ENCODE measurements at places on chromosomes 7 and 10.

DNA sequence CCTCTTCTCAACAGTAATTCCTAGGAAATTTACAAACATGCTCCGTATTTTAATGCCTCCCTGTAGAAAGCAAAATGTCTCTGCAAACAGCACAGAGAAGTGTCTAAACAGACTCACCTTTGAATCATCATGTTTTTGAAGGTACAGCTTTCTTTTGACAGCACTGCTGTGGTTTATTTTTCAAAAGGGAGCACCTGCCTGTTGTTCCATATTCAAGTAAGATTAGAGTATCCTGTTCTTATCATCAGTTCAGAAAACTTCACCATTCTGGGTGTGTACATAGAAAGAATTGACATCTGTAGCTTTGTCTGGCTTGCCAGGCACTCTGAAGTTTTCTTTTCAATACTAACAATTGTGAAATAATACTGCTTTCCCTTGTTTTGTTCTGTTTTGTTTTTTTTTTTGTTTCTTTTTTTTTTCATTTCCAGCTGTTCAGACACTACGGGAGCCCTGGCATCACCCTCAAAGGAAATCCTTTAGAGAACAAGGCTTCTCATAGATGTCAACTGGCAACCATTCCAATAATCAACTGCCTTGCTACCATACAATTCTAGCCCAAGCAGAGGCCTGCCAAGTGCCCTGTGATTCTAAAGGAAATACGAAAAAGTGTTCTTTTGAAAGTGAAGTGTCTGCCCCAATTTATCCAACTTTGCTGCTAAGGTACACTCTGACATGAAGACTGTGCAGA is 275.9 kb downstream of the PRPF18 start:
- DNase-seq: no peak

DNA sequence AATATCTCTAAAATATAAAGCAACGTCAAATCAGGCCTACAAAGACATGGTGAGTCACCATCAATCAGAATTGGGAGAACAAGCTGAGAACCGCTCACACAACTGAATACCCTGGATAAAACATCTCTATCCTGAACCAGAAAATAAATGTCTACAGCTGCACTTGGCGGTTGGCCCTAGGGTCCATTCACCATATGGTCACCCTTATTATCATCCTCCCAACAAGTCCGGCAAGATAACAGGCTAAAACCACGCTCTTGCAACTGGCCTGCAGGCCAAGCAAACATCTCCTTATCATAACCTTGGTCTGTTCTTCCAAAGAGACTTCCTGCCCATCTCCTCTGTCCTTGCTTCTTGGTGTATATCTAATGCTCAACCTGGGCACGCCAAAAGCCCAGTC is 310.7 kb downstream of the CALN1 start:
- no peak for DNase-seq

DNA sequence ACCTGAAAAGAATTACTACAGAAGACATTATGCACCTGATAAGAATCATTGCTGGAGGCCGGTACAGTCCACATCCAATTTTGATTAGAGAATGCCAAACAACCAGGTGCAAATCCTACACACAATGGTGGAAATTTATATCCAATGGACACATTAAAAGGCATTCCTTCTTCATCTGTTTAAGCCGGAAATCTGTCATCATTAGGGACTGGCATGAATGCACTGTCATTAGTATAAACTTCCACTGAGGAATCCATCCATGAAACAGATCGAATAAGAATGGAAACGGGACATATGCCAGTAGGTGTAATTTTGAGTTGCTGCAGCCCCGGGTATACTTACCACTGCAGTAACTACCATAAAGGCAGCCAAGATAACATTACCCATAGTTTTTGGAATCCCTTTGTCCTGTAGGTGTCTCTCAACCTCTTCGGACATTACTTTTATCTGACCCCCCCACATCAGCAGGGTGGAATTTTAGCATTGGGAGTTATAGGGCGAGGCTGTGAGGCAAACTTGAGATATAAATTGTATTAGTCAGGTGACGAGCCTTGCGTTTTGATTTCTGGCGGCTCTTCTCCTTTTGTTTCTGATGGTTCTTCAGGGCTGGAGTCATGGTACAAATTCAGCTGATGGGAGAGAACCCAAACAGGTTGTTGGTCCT is 36.5 kb upstream of the AKR1C2 start:
- DNase-seq: no peak

DNA sequence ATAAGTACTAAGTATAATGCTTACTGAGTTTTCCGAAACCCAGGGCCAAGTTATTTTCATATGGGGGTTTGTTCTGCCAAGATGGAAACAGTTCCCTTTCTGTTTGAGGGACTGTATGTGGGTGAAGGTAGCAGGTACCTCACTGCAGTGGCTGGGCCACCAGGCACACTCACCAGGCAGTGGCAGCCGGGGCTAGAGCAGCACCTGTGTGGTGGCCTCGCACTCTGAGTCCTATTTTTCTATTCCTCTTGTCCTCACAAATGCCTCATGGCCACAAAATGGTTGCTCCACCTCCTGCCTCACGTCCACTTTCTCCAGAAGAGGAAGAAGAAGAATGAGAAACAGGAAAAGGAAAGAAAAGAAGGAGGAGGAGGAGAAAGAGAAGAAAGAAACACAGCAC is 167.3 kb upstream of the SHH start:
- DNase-seq: no peak

- DNase-seq: no peak
Observed at GRCh38 chr7:37081436-37081835, 357.1 kb upstream of the AOAH start.

DNA sequence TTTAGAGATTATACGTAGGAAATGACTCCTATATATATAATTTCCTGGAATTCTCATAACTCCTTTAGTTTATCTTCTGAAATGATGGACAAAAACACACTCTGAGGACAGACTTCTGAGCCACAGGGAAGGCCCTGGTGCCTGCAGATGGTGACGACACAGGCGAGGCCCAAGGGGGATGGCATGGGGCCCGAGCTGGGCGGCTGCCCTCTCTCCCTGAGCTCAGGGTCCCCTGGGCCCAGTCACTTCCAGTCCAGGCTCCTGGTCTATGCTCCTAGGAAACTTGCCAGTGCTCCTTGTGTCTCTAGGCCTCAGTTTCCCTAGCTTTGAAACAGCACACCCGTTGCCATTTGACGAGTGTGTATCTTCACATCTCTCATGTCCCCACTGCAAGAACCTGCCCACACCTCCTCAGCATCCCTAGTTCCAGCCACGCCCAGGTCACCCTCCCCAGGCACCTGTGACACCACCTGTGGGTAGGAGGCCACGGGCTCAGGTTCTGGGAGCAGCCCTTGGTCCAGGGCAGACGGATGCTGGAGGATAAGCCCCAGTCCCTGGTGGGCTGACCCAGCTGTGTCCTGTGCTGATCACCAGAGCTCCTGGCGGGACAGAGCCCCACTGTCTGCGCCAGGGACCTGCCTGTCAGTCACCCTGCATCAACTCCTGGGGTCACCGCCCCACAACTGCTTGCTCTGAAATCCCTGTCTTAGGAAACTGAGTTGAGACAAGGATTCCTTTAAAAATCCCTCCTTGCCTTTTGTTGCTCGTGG is 23.4 kb upstream of the SHH start:
- DNase-seq: no peak

DNA sequence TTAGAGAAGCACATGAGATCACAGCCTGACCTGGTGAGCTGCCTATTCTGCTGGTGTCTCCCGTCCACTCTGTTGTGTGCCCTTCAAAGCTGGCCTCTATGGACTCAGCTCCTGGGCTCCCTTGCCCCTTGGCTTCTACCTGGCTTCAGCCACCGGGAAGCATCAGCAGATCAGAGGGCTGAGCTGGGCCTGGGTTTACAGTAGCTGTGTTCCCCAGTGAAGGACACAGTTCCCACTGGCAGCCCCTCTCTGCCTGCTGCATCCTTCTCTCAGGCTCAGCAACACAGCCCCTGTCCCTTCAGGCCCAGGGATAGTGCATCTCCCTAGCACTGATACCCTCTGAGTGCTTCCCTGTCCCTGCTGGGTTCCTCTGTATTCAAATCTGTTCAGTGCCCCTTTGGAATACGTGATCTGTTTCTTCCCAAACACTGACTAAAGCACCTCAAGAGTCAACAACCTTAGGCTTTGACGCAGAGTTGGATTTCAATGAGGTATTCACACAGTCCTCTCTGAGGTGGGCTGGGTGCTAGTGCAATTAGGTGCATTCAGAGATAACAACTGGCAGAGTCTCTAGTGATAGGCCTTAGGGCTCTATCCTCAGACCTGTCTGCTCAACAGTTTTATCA is 109.8 kb downstream of the GRID1 start:
- DNase-seq: no peak

- no peak for DNase-seq
Observed at GRCh38 chr7:120857588-120858573, at the start of gene TSPAN12. Gene TSPAN12 (minus strand): TSS chr7:120858144. CDS start chr7:120856763, 1,381 bp downstream.

DNA sequence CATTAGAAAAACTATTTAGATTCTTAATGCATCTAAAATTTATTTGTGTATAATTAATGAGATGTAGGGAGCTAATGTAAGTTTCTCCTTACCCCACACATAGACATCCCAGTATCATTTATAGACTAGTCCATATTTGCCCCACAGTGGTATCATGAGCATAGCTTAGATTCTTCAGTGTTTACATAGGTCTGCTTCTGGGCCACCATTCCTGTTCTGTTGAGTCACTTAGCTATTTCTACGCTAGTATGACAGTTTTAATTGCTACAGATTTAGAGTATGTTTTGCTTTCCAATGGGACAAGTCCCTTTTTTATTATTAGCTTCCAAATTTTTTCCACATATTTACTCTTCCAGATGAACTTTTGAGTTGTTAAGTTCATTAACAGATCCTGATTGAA is 69.4 kb downstream of the MCMBP start:
- no peak for DNase-seq

DNA sequence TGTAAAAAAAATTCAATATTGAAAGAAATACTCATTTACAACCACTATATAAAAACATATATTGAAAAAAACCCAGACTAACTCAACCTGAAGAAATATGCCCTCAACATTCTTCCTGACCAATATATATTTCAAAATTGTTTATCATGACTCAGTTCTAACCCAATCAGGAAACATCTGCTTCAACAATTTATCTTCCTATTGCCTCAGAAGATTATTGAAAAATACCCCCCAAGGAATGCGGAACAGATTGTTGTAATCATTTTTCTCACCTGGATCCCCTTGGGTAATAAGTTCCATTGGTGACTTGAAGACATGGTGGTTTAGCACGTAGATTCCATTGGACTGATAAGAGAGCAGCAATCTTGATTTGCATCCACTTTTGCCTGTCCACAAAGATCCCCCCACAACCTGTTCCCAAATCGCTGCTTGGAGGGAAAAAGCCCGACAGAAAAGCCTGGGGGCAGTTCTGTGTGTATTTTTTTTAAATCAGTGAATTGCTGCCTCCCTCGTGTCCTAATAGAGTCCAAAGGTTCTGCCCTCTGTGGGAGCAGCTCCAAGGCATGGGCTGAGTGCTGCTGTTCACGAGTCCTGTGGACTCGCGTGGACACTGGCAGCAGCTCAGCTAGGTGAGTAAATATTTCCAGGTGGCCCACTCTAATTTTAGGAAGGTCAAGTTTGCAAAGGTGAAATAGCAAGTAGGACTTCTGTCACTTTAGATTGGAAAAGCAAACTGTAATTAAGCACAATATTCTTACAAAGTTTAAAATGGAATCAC is 5.9 kb upstream of the INHBA start:
- no peak for DNase-seq

GRCh38 chr10:4352414-4352961 is 473.5 kb upstream of the AKR1E2 start:
- DNase-seq: no peak

DNA sequence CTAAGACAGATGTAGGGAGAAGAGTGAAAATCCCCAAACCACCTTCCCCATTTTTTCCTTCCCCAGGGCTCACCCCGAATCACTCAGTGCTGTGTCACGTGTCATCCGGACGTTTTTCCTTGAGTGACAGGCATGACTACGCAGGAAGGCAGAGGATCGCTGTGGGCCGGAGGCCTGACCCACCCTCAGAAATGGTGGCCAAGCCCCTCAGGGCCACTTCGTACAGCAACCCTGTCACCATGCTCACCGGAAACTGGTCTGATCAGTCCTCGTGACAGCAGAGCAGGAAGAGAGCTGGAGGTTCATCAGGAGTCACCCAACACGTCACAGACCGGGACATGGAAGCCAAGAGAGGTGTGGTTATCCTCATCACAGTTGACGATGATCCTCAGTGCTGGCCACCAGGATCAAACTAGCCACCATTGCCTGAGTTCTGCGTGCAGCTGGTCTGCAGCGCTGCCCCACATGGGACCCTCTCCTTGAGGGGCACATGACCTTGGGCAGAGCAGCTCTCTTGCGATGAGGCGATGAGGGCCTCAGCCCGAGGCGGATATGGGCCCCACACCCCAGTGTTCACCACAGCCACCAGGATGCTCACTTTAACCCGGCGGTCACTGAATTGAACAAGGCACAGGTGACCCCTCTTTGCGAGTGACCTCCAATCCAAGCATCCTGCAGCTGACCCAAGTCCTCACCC is 99.3 kb upstream of the INSIG1 start:
- DNase-seq: no peak

DNA sequence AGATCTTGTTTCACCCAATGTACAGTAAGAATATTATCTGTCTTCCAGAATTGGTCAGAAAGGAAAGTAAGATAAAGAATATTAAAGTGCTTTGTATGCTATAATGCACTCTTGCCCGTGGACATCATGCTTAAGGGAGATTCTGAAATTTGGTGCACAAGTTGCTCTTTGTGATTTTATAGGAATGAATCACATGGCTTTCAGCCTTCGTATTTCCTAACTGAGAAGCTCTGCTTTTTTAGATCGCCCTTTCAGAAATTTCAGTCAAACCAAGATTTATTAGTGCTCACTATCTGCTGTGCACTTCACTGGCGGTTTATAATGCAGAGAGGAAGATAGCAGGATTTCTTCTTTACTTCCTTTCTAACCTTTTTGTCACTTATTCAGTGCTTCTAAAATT is 1248.5 kb upstream of the LRRN3 start:
- DNase-seq: no peak

GRCh38 chr7:30476459-30477145 is 2.0 kb downstream of the NOD1 start:
- DNase-seq: peak; percentile 55

DNA sequence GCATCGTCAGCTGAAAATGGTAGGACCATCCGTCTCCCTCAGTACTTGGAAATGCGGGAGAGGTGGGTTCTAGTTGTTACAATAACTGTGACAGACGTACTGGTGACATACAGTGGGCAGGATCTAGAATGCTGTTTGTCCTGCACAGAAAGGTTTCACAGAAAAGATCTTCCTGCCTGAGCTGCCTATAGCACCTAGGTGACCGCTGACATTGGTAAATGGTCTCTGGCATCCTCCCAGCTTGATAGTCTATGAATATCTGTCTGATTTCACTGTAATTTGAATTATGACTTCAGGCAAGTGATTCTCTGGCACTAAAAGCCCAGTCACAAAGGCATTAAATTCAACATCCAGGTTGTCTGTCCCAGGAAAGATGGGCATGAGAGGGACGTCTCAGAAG is 38.2 kb upstream of the CCDC3 start:
- no peak for DNase-seq

DNA sequence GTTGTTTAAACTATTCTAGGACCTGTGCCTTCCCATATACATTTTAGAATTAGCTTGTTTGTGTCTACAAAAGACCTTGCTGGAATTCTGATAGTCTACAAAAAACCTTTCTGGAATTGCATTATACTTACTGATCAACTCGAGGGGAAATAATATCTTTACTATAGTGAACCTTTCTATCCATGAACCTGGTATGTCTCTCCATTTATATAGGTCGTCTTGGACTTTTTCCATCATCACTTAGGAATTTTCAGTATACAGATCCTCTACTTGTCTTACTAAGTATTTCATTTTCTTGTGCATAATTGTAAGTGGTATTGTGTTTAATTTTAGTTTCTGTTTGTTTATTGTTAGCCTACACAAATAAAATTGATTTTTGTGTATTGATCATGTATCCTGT is 101.1 kb downstream of the WDFY4 start:
- DNase-seq: no peak
